GM12891 (cell line): ENCODE measurements at places on chromosomes 7 and 10.

DNA sequence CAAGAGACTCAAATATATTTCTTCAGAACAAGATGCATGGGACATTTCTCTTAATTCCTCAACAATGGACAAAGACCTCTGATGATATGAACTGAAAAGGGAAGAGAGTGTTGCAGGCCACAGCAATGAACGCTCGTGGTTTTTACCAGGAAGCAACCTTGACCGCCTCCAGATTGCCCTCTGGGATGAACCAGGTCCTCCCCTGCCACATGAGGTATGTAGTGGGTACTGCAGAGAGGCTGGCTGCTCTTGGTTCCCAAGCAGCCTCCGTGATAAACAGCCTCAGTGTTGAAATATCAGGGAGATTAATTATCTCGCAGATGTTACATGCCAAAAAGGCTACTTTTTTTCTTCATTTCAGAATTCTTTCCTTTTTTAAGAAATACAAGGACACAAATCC is 338.8 kb downstream of the ELMO1 start:
- no peak for DNase-seq

DNA sequence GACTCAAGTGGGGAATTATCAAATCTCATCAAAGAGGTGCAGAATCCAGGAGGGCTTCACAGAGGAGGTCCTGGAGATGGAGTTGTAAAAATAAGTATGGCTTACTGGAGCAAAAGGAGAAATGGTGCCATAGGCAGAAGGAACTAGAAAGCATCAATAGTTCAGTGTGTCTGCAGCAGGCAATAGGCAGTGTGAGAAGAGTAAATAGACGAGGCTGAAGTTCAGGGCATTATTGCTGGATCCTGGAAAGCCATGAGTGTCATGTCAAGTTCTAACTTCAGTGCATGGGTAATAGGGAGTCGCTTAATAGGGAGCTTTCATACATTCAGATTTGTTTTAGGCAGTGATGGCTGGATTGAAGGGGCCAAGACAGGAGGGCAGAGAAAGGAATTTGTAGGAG is 39.3 kb downstream of the CYP26A1 start:
- no peak for DNase-seq

GRCh38 chr7:85565276-85565675 is 378.4 kb upstream of the SEMA3D start:
- no peak for DNase-seq

DNA sequence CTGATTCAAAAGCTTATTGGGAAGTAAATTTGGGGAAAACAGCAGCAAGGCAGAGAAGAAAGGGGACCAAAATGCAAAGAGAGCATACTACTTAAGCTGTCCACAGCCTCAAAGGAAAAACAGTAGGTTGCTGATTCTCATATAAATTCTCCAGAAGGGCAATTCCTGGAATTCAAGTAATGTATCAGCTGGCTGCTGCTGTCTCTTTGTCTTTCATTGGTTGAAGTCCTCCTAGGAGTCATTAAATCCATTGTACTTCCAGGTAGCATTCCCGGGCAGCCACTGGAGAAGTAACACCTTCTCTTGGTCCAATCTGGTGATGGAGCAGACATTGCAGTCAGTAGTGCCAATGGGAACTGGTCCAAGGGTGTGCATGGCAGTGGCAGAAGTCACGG is 22.7 kb downstream of the BET1 start:
- DNase-seq: no peak

DNA sequence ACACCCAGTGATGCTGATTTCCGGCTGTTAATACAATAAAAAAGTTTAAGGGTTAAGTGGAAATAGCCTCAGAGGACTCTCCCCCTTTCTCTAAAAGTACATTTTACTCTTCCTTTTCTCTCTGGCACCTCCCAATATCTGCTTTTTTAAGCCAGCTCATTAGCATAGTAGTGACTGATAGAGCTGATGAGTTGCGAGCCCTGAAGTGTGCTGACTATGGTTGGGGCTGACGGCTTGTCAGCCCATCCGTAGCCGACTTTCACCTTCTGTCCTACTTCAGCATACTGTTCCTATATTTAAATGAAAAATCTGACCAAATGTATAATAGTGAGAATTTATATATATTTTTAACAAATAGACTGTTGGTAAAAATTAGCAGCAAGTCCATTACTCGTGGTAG is 80.0 kb downstream of the SHH start:
- DNase-seq: no peak
